ENCODE measurements at places on chromosomes 11 and 22. TPM values are rescaled to one million over a fixed set of nuclear protein-coding genes. Genes with fewer than 3 reads are reported as not detected.

GRCh38 chr11:45906965-45907611 lies at the start of gene FREY1:
FREY1 (minus strand) TSS chr11:45907271; CDS start chr11:45907245, 26 bp downstream.
- H3K4me3 ChIP-seq: no peak within 1 kb of the TSS
- no peak within 1 kb of the TSS for H3K27ac ChIP-seq
- DNase-seq: no peak
- peaks cover 16% of the 10 kb centered on the region for H3K36me3 ChIP-seq
- no peaks in the 10 kb centered on the region for H3K4me1 ChIP-seq

DNA sequence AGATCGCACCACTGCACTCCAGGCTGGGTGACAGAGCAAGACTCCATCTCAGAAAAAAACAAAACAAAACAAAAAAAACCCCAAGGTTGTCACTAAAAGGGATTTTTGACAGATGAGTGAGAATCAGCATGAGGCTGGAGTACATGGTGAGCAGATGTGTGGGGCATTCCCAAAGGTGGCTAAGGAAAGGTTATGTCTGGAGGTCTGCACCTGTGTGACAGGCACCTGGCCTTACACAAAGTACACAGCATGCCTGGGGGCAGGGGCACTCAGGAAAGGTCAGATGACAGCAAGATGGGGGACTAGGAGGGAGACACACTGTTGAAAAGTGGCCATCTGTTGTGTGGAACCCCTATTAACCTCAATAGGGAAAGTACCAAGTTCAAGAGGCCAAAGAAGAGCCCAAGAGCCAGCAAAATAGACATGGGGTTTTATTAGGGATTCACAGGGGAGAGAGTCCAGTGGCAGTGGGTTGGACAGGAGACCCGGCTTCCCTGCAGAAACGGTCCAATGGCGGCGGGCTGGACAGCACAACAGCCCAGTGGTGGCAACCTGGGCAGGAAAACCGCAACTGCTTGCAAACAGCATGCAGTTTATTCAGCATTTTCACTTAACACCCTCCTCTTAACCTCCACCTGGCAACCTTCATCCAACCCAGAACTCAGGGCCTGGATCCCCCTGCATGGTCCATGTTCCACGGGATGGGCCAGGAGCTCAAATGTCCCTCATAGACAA lies 101.1 kb downstream of the MICAL2 start:
- H3K36me3 ChIP-seq: peaks cover 78% of the 10 kb centered on the region
- peaks cover 68% of the 10 kb centered on the region for H3K4me1 ChIP-seq
- no peaks in the 10 kb centered on the region for H3K27me3 ChIP-seq
- DNase-seq: no peak

DNA sequence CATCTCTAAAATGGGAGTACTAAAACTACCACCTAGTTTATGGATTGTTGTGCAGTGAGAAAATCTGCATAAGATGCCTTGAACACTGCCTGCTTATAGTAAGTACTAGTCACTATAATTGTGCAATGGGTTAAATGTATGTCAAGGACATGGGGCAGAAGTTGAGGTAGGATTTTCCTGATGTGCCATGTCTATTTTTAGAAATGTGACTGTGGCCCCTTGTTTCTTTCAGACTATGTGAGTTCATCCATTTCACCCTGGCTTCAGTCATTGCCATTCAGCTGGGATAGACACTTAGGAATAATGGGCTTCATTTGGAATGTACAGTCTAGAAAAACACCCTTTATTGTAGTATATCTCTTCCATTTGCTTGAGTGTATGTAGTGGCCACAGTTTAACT lies 51.4 kb downstream of the BDNF start:
- H3K4me3 ChIP-seq: no peak overlapping the region
- H3K4me1 ChIP-seq: no peaks in the 10 kb centered on the region
- H3K27ac ChIP-seq: no peak overlapping the region
- no peaks in the 10 kb centered on the region for H3K36me3 ChIP-seq

GRCh38 chr11:101996111-101996510 lies 51.1 kb upstream of the CFAP300 start:
- H3K27me3 ChIP-seq: no peaks in the 10 kb centered on the region
- H3K36me3 ChIP-seq: peaks cover 5% of the 10 kb centered on the region
- no peaks in the 10 kb centered on the region for H3K4me1 ChIP-seq
- no peak for DNase-seq
- H3K4me3 ChIP-seq: no peak overlapping the region

DNA sequence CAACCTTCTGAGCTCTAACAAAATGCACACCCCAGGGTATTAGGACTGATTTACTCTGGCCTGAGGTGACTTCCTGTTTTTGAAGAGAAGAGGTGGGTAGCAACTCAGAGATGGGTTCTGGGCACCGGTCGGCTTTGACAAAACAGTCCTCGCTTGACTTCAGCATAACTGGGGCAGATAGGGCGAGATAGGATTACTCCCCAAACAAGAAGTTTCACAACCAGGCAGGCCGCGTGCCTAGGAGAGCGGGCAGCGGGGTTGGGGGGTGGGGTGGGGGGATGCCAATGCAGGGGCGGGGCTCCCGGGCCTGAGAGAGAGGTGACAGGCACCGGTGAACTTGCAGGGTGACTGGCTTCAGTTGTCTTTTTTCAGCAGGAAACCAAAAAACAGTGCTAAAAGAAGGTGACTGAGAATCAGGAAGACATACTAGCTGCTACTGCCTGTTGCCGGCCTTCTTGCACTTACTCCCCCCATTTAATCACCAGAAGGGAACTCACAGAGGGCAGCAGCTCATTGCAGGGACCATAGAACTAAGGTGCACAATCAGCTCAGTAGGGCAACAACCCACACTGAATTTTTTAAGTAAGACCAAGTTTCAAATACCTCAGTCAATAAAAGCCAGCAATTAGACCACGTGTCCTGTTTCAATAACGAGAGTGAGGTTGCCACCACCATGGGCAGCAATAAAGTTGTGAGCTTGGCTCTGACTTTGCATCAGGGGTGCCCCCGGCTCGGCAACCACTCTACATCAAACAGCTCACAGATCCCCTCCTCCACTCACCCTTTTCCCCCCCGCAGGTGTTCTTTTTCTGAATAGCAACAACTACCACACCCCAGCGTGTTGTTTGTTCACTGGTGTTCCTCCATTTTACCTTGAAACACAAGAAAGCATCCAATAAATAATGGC lies 37.2 kb upstream of the ETS1 start:
- DNase-seq: no peak
- no peaks in the 10 kb centered on the region for H3K36me3 ChIP-seq
- no peak overlapping the region for H3K27ac ChIP-seq
- no peak overlapping the region for H3K4me3 ChIP-seq
- H3K4me1 ChIP-seq: no peaks in the 10 kb centered on the region
- H3K27me3 ChIP-seq: no peaks in the 10 kb centered on the region

DNA sequence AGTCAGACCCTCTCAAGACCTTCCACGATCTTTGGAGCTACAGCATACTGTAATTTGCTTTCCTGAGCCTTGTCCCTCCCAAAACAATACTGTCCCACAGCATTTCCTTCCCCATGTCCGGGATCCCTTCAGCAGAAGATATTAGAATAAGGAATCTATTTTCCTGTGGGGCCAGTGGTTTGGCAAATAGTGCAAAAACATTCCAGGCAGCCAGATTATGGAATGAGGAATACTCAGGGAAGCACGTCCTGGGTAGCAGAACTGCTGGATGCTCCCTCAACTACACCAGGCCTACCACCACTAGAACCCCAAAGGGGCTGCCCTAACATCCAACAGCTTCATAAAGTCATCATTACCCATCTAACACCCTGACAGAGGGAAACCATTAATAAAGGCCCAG lies 61.5 kb downstream of the AAMDC start:
- no peak overlapping the region for H3K4me3 ChIP-seq
- no peak overlapping the region for H3K27ac ChIP-seq
- H3K27me3 ChIP-seq: no peaks in the 10 kb centered on the region
- no peaks in the 10 kb centered on the region for H3K4me1 ChIP-seq

PIWIL4 gene
- 11.5 TPM for total RNA-seq

XKR3 gene
- not detected for total RNA-seq

MS4A3 gene
- total RNA-seq: not detected

PLEKHB1 gene
- total RNA-seq: 7.9 TPM
